ENCODE measurements at places on chromosomes 12 and 14.

GRCh38 chr12:89138048-89138852 lies 214.1 kb downstream of the DUSP6 start:
- no peak for DNase-seq

- no peak for DNase-seq
These were observed 5.4 kb upstream of the ACVRL1 start for GRCh38 chr12:51901881-51902280.

- no peak for DNase-seq
These were observed 429.3 kb upstream of the SOX5 start for GRCh38 chr12:24378548-24379407.

- DNase-seq: no peak
These were observed 97.6 kb downstream of the TGFB3 start for GRCh38 chr14:75884198-75884611.

DNA sequence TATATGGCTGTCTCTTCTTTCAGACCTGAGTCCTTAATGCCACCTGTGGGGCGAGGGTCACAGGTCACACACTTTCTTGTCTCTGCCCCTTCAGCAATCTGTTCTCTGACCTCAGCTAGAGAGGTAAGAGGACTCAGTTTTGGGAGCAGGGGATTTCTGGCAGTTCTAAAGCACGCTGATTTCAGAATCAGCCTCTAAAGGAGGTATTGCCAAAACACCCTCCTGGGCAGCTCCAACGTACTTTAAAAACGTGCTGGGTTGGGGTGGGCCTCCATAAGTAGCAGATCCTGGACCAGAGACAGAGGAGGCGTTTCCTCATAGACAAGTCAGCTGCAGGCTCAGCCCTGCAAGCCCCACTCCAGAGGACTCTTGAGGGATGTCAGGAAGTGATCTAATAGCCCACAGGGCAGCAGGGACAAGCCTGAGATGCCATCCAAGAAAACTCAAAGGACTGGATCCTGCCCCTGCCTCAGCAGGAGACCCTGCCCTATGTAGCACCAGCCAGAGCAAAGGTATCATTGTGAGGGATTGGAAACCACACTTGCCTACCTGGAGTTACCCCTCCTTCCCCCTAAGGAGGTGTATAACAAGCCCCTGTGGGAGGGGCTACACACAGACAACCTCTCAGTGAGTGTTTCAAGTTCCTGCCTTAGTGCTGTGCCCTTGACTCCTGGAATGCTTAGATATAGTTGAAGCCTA lies 8.5 kb downstream of the CTDSP2 start:
- no peak for DNase-seq

GRCh38 chr12:59055204-59055860 lies 135.0 kb upstream of the LRIG3 start:
- DNase-seq: no peak

GRCh38 chr14:78997811-78998210 lies 827.6 kb downstream of the NRXN3 start:
- no peak for DNase-seq

- DNase-seq: no peak
These were observed 7.0 kb upstream of the FICD start for GRCh38 chr12:108507971-108508642.

GRCh38 chr14:68460541-68460940 lies 332.3 kb downstream of the ZFP36L1 start:
- no peak for DNase-seq

- DNase-seq: peak; percentile 57
These were observed 24.1 kb downstream of the CKAP4 start for GRCh38 chr12:106223485-106224354.

DNA sequence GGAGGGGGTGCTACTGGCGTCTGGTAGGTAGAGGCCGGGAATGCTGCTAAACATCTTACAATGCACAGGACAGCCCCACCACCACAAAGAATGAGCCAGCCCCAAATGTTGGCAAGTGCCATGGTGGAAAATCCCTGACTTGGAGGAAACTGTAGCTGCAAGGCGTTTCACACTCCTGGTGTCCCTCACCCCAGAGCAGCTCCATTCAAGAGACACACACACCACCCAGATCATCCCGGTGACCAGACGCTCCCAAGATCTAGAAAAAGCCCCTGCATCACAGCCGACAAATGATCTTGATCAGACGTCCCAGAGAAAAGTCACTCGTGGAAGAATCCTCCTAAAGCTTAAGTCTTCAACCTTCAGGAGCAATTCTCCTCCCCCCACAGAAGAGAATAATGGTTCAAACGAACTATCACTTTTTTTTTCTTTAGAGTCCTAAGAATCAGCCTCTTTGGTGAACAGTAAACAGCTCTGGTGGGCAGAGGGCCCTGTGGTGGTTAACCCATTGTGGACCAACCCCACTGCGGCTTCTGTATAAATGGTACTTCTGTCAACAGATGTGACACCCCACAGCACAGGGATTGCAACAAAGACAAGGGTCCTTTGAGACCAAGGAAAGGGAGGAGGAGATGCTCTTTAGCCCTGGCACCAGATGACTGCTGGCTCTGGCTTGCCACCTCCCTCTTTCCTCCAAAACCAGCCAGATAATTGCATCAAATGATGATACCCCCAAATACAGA lies 2.7 kb downstream of the GLTP start:
- peak; percentile 19 for DNase-seq

DNA sequence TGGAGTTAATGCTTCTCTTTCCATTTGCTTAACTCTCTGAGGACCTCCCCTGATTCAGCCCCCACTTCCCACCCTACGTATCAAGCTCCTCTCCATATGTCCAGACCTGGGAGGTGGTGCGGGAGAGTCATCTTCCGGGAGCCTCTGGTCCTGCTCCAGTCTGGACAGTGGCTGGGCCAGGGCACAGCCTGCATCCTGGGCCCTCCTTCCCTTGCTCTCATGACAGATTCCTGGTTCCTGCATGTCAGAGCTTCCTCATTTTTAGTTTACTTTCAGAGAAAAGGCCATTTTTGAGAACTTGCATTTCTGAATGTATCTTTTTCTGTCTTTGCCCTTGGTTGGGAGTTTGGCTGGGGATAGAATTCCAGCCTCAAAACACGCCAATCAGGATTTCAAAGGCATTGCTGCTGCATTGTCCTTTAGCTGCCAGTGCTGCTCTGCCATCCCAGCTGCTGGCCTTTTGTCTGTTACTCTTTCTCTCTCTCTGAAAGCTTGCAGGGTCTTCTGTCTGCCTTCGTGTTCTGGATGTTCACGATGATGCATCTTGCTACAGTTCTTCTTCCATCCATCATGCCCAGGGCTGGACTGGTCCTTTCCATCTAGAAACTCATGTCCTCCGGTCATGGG lies 54.7 kb downstream of the SLC6A12 start:
- DNase-seq: no peak

DNA sequence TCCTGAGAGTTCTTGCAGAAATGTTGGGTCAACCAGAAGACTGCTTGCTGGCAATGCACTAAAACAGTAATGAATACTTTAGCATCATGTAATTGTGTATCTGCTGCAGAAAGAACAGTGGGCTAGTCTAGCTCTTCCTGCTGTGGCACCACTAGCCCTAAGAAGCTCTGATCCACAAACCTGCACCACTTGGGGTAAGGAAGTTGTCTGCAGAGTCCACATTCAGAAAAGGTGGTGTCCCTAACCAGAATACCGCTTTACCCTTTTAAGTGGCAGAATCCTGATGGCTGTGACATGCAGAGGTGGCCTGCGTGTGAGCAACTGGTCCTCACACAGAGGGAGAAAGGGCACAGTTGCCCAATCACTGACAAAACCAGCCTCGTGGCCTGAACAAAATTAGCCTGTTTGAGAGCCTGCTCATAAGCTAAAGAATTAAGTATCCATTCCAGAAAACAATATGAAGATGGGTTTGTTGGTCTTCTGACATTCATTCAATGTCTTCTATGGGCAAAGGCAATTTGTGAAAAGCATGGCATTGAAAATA lies 165.8 kb downstream of the PPM1H start:
- DNase-seq: no peak

DNA sequence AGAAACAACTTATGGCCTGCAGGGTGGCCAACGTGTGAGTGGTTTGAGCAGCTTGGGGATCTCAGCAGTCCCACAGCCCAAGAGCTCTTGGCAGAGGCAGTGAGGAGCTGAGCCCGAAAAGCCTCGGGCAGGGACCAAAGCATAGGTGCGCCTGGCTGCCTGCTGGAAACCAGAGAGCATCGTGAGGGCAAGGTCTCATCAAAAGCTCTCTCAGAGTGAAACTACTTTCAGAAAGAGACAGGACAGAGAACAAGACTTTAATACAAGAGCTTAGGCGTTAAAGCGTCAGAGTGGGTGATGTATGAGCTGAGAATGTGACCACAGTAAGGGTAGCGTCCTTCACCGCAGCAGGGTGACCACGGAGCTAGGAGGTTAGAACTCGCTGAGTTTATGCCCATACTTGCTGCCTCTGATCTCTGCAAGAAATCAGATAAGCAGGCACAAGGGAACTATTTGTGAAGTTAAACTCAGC lies 30.8 kb downstream of the LGMN start:
- no peak for DNase-seq

GRCh38 chr12:67748743-67749040 lies 100.1 kb downstream of the DYRK2 start:
- no peak for DNase-seq

DNA sequence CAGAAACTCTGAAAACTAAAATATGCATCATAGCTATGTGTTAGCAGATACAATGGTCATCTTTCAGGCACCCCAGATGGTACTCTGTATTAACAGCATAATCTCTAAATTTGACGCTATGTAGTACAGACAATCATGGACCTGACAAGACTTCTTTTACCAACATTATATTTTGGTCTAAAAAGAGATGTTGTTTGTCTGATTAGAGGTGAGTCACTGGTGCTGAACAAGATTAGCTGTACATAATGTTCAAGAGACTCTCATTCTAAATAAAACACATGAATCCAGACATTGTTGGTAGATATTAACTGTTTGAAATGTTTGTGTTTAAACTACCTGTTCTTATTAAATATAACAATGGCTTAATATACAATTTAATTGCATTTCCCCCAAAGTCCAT lies 146.4 kb upstream of the LMNTD1 start:
- no peak for DNase-seq

GRCh38 chr12:20372326-20373096 lies 4.2 kb downstream of the PDE3A start:
- DNase-seq: no peak

DNA sequence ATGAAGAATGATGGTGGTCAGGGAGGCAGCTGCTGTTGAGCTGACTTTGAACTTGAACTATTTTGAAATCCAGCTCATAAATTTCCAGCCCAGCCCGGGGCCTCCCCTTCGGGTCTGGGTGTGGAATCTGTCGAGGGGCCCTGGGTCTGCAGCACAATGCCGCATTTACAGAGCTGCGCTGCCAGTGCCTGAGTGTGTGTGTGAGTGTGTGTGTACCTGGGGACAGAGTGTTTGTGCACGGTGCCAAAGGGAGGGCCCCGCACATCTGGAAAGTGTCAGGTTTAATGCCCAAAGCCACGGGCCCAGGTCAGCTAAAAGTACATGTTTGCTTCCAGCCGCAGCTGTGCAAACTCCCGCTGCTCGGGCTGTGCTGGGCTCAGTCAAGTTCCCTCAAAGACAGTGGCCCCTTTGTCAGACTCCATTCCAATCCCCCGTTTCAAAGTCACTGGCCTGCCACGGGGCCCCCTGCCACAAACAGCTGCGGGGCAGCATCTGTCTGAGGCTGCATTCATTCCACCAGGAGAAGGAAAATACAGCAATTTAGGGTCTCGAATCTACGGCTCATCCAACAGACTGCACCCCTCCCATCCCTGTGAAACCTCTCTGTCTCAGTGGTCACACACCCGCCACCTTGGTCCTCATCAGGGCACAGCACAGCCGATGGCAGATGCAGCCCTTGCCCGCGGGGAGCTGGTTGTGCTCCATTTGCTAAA lies 16.3 kb upstream of the RFLNA start:
- DNase-seq: peak; percentile 22

GRCh38 chr12:76445462-76445861 lies 97.2 kb upstream of the BBS10 start:
- no peak for DNase-seq

DNA sequence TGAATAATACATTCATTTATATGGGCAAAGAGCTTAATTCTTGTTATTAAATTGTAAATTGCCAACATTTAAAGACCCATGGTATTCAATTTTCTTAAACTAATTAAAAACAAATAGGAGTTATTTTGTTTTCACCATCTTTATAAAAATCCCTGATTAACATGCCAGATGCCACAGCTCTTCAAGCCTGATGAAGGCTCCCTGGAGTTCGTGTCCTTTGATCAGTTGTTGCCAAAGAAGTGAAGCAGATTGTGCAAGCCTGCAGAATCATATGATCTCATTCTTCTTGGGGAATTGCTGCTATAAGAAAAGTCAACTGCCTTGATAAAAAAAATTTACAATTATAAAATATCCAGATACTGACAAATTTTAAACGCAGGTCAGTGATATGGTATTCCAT lies 288.3 kb upstream of the PPFIA2 start:
- no peak for DNase-seq

DNA sequence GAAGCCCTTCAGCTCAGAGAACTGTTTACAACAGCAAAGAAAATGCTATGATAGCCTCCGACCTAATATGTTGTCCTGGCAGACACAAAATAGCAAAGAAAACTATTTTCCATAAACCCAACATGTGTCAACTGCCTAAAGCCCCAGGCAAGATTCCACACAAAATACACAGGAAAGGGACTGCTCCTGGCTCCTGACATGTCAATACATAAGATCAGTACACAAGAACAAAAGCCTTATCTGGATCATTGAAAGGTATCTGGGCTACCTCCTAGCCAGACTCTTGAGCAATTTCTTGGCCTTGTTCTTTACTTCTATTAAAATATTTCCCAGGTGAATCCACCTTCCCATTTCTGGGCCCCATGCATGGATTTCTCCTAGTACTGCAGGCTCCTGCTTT lies 242.3 kb upstream of the GRIP1 start:
- no peak for DNase-seq

DNA sequence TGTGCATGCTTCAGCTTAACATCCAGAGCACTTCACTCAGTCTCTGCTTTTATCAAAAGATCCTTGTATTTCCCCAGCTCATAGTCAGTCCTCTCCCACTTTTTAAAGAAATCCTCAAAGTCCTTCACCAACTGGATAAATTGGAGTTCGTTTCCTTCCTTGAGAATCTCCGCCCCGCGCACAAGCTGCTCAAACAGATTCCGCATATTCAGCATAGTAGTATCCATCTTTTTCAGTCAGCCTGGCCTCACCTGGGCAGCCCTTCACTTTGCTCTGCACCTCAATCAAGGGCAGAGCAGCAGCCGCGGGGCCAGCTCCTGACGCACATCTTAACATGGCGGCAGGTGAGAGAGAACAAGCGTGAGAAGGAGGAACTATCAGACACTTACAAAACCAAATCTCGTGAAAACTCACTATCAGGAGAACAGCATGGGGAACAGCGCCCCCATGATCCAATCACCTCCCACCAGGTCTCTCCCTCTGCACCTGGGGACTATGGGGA lies 14.3 kb upstream of the DBX2 start:
- no peak for DNase-seq

DNA sequence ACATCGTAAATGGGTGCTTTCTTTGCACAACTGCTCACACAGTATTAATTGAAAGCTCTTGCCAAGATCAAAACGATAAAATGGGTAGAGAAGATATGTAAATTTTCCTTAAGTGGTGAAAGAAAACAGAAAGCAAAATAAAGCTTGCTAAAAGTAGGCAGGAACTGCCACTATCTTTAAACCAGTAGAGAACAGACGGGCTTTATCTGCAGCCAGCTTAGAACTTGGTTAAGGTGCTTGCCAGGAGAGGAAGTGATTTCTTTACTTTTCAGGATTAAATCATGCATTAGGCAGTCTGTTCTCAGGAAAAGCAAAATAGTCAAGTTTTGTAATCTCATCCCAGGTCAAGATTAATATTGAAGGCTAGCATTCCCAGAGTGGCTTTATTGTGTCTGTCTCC lies 56.9 kb upstream of the CCDC175 start:
- DNase-seq: no peak

- DNase-seq: no peak
These were observed 61.1 kb downstream of the COCH start for GRCh38 chr14:30935445-30935844.

- no peak for DNase-seq
These were observed 68.5 kb downstream of the BHLHE41 start for GRCh38 chr12:26056335-26056734.

All from C1 segment of cervical spinal cord (tissue), 14 donors.